ENCODE measurements at places on chromosomes 1 and 21. TPM values are rescaled to one million over a fixed set of nuclear protein-coding genes. Genes with fewer than 3 reads are reported as not detected.

- H3K4me3 ChIP-seq: no peak overlapping the region
- H3K36me3 ChIP-seq: no peaks in the 10 kb centered on the region
- no peaks in the 10 kb centered on the region for H3K4me1 ChIP-seq
- H3K27ac ChIP-seq: no peak overlapping the region
- no peak for DNase-seq
Measured at GRCh38 chr1:14263225-14263624, 335.3 kb upstream of the KAZN start.

SPRR3 gene
- total RNA-seq: 0.70 TPM

DNA sequence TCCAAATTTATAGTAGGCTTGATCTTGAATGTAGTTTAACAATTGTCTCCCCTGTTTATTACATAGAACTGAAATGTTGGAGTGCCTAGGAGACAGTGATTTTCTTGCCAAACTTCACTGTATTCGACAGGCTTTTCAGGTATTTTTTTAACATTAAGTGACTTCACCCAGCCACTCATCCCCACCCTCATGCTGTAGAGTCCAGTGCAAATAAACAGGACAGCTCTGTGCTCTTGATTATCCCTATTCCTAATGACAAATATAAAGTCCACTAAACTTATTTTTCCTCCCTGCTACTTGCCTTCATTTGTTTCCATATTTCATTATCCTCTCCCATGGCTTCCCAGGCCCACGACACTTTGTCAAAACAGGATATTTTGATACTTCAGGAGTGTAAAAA, 29.2 kb upstream of the NEXN start:
- H3K27me3 ChIP-seq: no peaks in the 10 kb centered on the region
- no peaks in the 10 kb centered on the region for H3K4me1 ChIP-seq
- H3K36me3 ChIP-seq: peaks cover 3% of the 10 kb centered on the region
- H3K27ac ChIP-seq: no peak overlapping the region
- no peak overlapping the region for H3K4me3 ChIP-seq
- DNase-seq: no peak

SMPDL3B gene
- 2.2 TPM for total RNA-seq

FAM72B gene
- 2.9 TPM for total RNA-seq

MTMR11 gene
- total RNA-seq: 5.0 TPM

GRCh38 chr1:235147269-235147668, 13.8 kb downstream of the RBM34 start:
- no peak overlapping the region for H3K27ac ChIP-seq
- no peaks in the 10 kb centered on the region for H3K4me1 ChIP-seq
- no peak overlapping the region for H3K4me3 ChIP-seq
- H3K36me3 ChIP-seq: peaks cover 63% of the 10 kb centered on the region
- DNase-seq: no peak

- peak; percentile 49 for DNase-seq
- H3K4me1 ChIP-seq: no peaks in the 10 kb centered on the region
- no peak overlapping the region for H3K27ac ChIP-seq
Measured at GRCh38 chr1:176073524-176074157, 133.4 kb downstream of the COP1 start.

DNA sequence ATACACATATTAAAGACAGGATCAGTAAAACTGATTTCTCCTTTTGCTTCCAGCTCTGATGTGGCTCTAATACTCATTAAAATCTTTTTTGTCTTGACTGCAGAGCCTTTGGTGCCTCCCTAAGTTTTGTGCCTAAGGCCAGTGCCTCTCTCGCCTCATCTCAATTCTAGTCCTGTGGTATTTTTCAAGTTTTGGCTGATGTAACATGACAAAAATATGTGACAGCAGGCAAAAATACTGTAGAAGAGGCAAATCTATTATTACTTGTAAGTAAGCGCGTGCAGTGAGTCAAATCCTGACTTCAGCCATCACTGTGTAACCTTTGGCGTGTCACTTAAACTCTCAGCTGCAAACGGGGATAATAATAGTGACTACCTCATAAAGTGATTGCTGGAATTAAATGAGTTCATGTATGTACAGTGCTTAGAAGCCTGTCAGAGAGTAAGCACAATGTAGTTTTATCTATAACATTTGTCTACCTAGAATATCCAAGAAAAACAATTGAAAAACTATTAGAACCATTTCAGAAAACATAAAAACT, 74.0 kb downstream of the MAB21L3 start:
- H3K4me3 ChIP-seq: no peak overlapping the region
- peaks cover 5% of the 10 kb centered on the region for H3K27me3 ChIP-seq
- H3K27ac ChIP-seq: no peak overlapping the region
- no peaks in the 10 kb centered on the region for H3K4me1 ChIP-seq
- H3K36me3 ChIP-seq: no peaks in the 10 kb centered on the region

DNA sequence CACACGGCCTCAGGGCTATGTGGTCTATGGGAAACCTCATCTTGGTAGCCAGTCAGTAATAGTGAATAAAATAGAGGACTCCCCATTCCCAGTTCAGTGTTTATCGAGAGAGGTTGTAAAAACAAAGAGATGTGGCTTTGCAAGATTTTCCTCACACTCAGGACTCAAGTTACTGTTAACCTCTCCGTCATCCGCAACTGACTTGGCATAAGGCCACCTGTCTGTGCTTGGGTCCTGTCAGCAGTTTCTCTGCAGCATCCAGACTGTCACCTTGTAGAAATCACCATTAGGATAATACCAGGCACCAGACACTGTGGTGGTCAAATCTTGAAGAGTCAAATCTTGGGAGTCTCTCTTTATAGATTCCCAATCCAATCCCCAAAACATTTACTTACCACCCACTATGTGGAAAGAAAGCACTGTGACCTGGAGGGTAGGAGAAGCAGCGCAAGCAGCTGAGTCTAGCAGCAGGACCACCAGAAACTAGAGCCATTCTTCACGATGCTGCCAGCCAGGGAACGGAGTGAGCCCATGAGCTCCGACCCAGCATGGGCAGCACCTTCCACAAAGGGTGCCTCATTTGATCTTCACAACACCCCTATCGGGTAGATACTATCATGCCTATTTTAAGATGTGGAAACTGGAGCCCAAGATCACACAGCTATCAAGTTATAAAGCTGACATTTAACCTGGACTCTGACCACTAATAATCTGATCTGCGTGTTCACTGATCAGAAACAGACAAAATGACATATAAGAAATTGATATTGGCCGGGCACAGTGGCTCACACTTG, 5.6 kb upstream of the GPR25 start:
- peaks cover 17% of the 10 kb centered on the region for H3K36me3 ChIP-seq
- no peak overlapping the region for H3K4me3 ChIP-seq
- H3K27me3 ChIP-seq: peaks cover 10% of the 10 kb centered on the region

- peaks cover 73% of the 10 kb centered on the region for H3K36me3 ChIP-seq
- H3K4me3 ChIP-seq: no peak overlapping the region
- H3K27me3 ChIP-seq: no peaks in the 10 kb centered on the region
Measured at GRCh38 chr1:244413736-244414135, 38.0 kb downstream of the ADSS2 start.

GRCh38 chr1:35656148-35656862, 15.0 kb upstream of the PSMB2 start:
- no peak overlapping the region for H3K27ac ChIP-seq
- H3K4me3 ChIP-seq: no peak overlapping the region
- H3K27me3 ChIP-seq: peaks cover 14% of the 10 kb centered on the region
- no peaks in the 10 kb centered on the region for H3K36me3 ChIP-seq
- H3K4me1 ChIP-seq: no peaks in the 10 kb centered on the region

- peaks cover 10% of the 10 kb centered on the region for H3K4me1 ChIP-seq
- DNase-seq: no peak
- no peak overlapping the region for H3K27ac ChIP-seq
- no peaks in the 10 kb centered on the region for H3K36me3 ChIP-seq
Measured at GRCh38 chr1:9836632-9836960, 12.8 kb upstream of the CLSTN1 start.

DNA sequence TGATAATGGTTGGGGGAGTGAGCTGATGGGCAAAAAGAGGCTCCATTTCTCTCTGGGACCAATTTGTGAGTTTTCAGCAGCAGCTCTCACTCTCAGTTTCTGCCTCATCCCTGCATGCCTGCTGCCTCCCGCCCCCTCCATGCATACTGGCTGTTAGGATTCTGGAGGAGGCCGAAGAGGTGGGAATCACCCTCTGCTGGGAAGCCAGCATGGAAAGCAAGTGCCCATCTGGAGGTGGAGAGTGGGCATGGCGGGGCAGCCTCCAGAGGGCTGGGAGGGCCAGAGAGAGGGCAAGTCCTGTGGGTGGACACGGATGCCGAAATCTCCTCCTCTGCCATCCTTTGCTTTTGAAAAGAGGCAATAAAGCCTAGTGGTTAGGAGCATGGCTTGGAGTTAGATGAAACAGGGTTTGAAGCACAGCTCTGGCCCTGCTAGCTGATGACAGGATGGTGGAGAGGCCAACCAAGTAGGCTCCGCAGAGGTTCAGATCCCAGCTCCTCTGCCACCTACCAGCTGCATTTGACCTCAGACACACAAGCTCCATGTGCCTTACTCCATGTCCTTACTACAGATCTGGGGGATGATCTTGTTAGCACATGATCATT, 113.4 kb downstream of the GRIK3 start:
- no peaks in the 10 kb centered on the region for H3K4me1 ChIP-seq
- no peak for DNase-seq
- H3K27ac ChIP-seq: no peak overlapping the region

DNA sequence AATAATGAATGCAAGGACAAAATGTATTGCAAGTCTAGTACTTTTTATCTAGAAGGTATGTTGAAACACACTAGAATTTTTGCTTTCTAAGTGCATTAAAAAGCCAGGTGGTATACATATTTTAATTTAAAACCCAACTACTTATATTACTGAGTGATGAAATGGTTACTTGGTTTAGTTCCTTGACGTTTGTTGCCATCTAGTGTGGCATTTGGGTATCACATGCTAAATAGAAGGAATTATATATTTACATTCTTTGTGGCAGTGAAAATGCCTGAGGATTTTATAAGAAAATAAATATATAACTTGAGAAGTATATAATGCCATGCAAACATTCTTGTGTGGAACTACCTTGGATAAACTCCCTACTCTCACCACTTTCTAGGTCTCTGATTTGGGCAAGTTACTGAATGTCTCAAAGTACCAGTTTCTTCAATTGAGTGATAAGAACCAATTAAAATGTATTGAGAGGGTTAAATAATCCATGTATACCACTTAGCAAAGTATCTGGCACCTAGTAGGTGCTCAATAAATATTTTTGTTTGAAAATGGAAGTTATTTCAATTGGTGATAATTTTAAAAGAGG, 69.6 kb downstream of the SDCCAG8 start:
- no peak overlapping the region for H3K27ac ChIP-seq
- peaks cover 3% of the 10 kb centered on the region for H3K36me3 ChIP-seq
- peak; percentile 36 for DNase-seq
- H3K4me3 ChIP-seq: no peak overlapping the region
- no peaks in the 10 kb centered on the region for H3K27me3 ChIP-seq
- peaks cover 3% of the 10 kb centered on the region for H3K4me1 ChIP-seq

CDA gene
- not detected for total RNA-seq

- H3K36me3 ChIP-seq: peaks cover 24% of the 10 kb centered on the region
- no peaks in the 10 kb centered on the region for H3K27me3 ChIP-seq
- no peak overlapping the region for H3K4me3 ChIP-seq
- H3K27ac ChIP-seq: peak overlapping the region; percentile 59
Measured at GRCh38 chr1:39418236-39418635, 73.2 kb upstream of the BMP8A start.

GRCh38 chr1:187630653-187631380, 802.1 kb downstream of the PLA2G4A start:
- no peak overlapping the region for H3K27ac ChIP-seq
- H3K4me3 ChIP-seq: no peak overlapping the region
- no peaks in the 10 kb centered on the region for H3K36me3 ChIP-seq
- DNase-seq: no peak
- no peaks in the 10 kb centered on the region for H3K4me1 ChIP-seq

DNA sequence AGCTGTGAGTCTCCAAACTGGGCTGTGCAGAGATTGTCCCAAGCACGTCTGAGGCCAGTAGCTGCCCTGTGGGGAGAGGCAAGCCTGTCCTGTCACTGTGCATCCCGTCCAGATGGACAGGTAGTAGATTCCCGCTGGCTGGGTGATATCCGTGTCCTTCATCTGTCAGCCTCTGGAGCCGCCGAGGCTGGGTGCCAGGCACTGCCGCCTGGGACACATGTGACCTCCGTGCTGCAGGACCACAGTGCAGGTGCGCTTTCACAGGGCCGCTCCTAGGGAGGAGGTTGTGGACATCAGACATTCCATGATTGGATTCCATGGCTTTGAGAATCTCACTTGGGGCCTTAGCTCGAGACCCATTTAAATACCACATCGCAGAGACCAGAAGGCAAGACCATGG, 4.7 kb downstream of the PDXK start:
- no peak overlapping the region for H3K27ac ChIP-seq
- H3K4me1 ChIP-seq: peaks cover 36% of the 10 kb centered on the region
- no peaks in the 10 kb centered on the region for H3K36me3 ChIP-seq
- no peak overlapping the region for H3K4me3 ChIP-seq
- H3K27me3 ChIP-seq: no peaks in the 10 kb centered on the region

DNA sequence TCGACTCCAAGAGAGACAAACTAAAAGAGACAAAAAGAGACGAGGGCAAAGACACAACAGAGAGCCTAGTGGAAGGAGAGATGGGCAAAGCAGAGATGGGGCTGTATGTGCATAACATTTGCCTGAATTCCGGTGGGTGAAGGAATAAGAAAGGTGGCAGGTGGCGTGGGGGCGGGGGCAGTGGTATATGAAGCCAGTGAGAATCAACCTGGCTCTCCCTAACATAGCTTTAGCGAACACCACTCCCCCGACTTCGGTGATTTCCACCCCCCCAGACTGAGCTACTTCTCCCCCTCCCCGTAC, 1.1 kb downstream of the INKA2 start:
- no peak overlapping the region for H3K27ac ChIP-seq
- peaks cover 39% of the 10 kb centered on the region for H3K4me1 ChIP-seq
- no peak for DNase-seq
- H3K4me3 ChIP-seq: peak overlapping the region; percentile 65

IGSF3 gene
- 11.7 TPM for total RNA-seq

GRCh38 chr1:26862781-26863684, at the start of gene SFN:
Gene SFN, plus strand, starts transcription at chr1:26863149. Its CDS starts 64 bp downstream, at chr1:26863213.
- no peaks in the 10 kb centered on the region for H3K36me3 ChIP-seq
- no peak within 1 kb of the TSS for H3K27ac ChIP-seq
- peaks cover 13% of the 10 kb centered on the region for H3K4me1 ChIP-seq

CFH gene
- 32.3 TPM for total RNA-seq

OR2M3 gene
- not detected for total RNA-seq

GBP2 gene
- 4.6 TPM for total RNA-seq

TRAF3IP3 gene
- total RNA-seq: not detected

GRCh38 chr21:32481875-32482408, 69.4 kb downstream of the EVA1C start:
- no peak overlapping the region for H3K4me3 ChIP-seq
- no peak for DNase-seq
- no peaks in the 10 kb centered on the region for H3K36me3 ChIP-seq
- no peaks in the 10 kb centered on the region for H3K27me3 ChIP-seq
- H3K27ac ChIP-seq: no peak overlapping the region
